ENCODE measurements at places on chromosomes 7 and 10. TPM values are rescaled to one million over a fixed set of nuclear protein-coding genes. Genes with fewer than 3 reads are reported as not detected.

The AGAP5 gene
- total RNA-seq, result 9.1 TPM

The TMEM225B gene
- 0.17 TPM for total RNA-seq

DNA sequence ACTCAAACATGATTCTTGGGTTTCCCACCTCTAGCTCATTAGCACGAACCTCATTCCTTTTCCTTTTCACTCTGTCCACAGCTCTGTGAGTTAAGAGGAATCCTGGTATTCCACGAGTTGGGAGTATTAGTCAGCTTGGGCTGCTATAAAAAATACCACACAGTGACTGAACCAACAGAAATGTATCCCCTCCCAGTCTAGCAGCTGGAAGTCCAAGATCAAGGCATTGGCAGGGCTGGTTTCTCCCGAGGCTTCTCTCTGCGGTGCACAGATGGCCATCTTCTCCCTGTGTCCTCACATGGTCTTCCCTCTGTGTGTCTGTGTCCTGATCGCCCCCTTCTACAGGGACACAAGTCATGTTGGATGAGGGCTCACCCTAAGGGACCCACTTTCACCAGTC, 261.6 kb downstream of the TNS3 start:
- no peak for DNase-seq

The PDK4 gene
- total RNA-seq, result 116 TPM
